ENCODE measurements at places on chromosomes 2 and 18.

DNA sequence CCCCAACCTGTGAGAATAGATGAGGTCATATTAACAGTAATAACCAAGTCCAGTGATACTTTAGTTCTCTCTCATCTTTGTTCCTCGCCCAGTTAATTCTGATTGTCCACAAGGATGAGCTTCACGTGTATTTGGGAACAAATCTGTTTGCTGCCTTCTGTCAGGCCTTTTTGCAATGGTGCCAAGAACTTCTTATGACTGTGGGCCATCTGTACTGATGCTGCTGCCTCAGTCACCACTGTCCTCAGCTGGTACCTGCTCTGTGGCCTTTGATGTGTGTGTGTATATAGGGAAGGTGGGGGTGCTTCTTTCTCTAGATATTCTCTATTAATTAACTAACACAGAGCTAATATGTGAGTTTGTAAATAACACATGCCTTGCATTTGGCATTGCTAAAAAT, 392.9 kb downstream of the TGIF1 start:
- DNase-seq, result no peak

DNA sequence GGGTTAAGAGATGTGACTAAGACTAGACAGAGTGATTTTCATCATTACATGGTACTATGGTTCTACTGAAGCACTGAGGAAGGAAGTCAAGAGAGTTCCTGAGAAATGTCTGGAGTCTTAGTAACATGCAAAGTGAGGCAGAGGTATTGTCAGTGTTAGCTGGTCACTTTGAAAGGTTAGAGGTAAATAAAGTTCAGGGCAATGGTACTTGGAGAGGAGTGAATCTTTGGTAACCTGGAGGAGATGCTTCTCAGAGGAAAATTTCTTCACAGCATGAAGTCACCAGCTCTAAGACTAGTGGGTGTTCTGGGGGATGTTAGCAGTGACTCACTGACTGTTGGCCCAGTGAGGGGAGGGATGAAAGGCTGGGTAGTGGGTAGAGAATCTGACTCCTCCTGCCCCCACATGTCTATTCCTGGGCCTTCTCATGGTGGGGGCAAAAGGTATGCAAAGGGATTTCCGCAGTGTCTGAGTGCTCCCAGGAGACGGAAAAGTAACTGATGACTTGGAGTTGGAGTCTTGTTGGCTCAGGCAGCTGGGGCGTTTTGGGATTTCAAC, 23.3 kb upstream of the IL1RN start:
- peak; percentile 12 for DNase-seq

DNA sequence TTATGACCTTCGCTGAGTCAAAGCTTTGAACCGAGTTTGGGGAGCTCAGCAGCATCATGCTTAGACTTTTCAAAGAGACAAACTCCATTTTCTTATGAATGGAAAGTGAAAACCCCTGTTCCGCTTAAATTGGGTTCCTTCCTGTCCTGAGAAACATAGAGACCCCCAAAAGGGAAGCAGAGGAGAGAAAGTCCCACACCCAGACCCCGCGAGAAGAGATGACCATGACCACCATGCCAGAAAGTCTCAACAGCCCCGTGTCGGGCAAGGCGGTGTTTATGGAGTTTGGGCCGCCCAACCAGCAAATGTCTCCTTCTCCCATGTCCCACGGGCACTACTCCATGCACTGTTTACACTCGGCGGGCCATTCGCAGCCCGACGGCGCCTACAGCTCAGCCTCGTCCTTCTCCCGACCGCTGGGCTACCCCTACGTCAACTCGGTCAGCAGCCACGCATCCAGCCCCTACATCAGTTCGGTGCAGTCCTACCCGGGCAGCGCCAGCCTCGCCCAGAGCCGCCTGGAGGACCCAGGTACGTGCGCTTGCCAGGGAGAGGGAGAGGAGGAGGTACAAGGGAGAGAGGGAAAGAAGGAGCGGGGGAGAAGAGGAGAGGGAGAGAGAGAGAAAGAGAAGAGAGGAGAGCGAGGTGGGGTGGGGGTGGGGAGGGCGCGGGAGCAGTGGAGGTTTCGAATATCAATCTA, at the start of gene DLX1:
Gene DLX1 (plus strand): TSS at position 48 of the 700 bp plus-strand sequence. CDS start 171 bp downstream, at position 219.
- DNase-seq, result no peak

GRCh38 chr2:96916156-96916630, 46.3 kb upstream of the SEMA4C start:
- no peak for DNase-seq

DNA sequence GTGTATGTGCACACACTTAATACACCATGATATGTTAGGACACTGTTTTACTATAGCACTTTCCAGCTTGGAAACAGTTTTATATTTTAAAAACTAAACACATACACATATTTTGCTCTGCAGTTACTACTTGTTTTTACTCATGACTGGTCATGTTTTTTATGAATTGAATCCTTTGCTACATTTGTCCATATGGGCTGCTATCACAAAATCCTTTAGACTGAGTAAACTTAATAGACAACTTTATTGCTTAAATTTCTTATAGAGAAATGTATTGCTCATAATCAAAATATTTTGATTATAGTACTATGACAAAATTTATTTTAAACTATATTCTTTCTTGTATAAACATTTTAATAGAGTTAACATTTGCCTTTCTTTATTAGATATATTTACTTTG, 314.8 kb downstream of the RBM43 start:
- DNase-seq, result no peak

DNA sequence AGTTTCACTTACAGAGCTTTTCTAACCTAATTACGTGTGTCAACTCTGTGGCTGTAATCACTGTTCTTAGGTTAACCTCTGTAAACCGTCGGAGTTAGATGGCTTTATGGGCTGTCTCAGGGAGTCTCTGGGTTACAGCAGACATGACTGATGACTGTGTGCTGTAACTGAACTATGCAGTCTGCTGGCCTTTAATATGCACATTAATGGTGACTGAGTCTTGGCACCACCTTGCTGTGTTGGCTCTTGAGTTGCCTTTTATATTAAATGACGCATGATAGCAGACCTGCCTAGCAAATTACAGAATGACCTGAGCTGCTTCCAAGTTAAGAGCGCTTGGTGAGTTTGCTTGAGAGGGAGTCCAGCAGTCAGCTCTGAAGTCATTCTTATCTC, 90.1 kb downstream of the ACKR3 start:
- DNase-seq, result peak; percentile 68

- DNase-seq, result no peak
Observed at GRCh38 chr2:66566726-66567399, 131.9 kb downstream of the MEIS1 start.

- no peak for DNase-seq
Observed at GRCh38 chr2:43774617-43775016, 778 bp downstream of the DYNC2LI1 start.

DNA sequence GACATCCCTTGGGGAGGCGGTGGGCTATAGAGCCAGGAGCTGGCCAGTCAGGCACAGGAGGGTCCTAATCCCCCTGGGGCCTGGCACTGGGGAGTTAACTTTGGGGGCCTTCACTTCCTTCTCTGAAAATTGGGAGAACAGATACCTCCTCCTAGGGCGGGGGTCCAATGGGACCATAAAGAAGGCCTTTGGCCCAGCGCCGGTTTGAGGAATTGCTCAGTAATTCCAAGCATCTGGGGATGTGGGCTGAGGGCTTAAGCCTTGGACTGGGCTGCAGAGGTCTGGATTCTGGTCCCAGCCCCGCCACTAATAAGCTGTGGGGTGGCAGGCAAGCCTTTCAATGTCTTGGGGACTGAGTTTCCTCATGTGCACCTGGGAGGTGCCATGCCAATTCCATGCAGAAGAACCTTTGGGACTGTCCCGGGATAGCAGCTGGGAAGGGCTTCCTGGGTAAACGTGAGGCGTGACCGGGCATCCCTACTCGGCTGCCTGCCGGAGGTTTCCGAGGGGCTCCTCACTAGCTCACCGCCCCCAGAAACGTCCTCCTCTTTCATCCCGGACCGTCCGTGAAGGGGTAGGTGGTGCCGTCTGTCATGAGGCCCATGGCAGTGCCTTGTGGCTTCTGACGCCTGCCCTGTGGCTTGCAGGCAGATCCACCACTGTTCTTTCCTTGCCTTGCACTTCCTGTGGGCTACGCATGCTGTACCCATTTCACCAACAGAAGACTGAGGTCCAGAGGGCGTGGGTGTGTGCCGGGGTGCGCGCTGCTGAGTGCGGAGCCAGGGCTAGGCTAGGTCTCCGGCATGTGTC, 67.4 kb upstream of the HPCAL1 start:
- peak; percentile 50 for DNase-seq

- no peak for DNase-seq
Observed at GRCh38 chr18:58405107-58405898, 223.6 kb downstream of the ALPK2 start.

GRCh38 chr2:16506366-16506765, 159.3 kb downstream of the CYRIA start:
- no peak for DNase-seq

GRCh38 chr2:197890168-197890567, 85.8 kb downstream of the PLCL1 start:
- no peak for DNase-seq

- DNase-seq, result no peak
Observed at GRCh38 chr2:121771976-121772742, 16.7 kb downstream of the TSN start.

- no peak for DNase-seq
Observed at GRCh38 chr18:34551824-34552223, 158.3 kb upstream of the DTNA start.

- DNase-seq, result peak; percentile 7
Observed at GRCh38 chr2:165778653-165779451, 15.2 kb downstream of the GALNT3 start.

DNA sequence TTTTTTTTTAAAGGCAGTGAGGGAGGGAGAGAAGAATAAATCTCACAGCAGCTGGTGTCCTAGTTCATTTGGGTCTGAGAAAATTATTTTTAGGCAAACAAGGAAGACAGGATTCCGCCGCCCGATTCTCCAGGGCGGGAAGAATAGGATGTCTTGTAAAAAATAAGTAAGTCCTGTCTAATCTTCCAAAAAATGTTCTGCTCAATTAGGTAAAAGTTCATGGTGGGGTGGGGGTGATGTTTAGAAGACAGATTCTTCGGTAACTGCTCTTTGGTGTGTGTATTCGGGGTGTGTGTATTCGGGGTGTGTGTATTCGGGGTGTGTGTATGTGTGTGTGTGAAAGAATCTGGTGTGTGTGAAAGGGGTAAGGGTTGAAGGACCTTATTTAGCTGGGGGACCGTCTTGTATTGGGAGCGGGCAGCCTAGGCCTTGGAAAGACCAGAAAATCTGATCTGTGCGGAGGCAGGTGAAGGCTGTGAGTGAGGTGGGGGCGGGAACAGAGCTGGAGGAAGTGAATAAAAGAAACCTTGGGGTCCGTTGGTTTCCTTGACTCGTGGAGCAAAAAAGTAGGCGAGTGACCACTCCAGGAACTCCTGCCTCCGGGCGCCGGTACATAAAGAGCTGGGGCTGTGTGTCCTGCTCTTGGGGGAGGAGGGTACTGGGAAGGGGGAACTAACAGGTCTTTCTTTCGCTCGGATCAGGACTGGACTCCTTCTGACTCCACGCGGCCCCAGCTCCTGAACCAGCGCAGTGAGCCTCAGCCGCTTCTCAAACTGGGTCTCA, 4.4 kb upstream of the PAX3 start:
- DNase-seq, result no peak

- no peak for DNase-seq
Observed at GRCh38 chr2:7683708-7684107, 766.5 kb downstream of the RNF144A start.

DNA sequence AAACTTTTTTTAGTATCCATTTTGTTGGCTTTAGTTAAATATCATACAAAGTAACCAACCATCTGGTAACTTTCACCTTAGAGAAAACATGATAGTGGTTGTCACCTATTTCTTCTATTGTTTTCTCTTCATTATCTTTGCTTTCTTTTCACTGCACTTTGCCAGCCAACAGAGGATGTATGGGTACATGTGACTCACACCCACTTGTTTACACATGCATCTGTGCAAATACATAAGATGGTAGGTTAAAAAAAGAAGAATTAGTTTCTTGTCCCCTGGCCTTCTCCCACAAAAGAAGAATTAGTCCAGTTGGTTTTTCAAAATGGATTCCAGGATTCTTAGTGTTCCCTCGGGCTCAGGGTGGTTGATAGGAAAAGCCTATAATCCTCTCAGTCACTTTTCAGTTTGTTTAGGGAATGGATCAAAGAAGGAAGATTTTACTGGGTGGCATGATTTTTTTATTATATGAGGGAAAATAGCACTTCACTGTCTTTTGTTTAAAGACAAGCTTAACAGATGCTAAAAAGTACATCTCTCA, 46.6 kb downstream of the CDK15 start:
- peak; percentile 35 for DNase-seq

Measured in amniotic epithelial cell (primary cell).